CD4-positive, alpha-beta T cell (primary cell): ENCODE measurements at places on chromosomes 3 and 15.

DNA sequence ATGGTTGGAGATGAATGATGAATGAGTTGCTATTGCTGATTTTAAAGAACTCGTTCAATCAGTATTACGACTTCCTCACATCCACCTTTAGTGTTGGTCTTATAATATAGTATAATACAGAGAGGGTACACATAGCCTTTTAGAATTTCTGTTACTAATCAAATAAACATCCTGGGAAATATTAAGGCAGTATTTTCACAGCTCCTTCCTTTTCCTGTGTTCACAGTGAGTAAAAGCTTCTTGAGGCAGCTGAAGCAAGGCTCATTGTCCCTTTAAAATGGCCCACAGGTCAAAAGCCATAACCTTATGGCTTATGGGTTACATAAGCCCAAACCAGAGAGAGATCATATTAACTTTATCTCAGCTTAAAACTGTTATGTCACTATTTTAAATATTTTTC, 1.3 kb upstream of the BTLA start:
- no peak for DNase-seq

- no peak for DNase-seq
These were observed 178.1 kb downstream of the RORA start for GRCh38 chr15:61050844-61051568.

DNA sequence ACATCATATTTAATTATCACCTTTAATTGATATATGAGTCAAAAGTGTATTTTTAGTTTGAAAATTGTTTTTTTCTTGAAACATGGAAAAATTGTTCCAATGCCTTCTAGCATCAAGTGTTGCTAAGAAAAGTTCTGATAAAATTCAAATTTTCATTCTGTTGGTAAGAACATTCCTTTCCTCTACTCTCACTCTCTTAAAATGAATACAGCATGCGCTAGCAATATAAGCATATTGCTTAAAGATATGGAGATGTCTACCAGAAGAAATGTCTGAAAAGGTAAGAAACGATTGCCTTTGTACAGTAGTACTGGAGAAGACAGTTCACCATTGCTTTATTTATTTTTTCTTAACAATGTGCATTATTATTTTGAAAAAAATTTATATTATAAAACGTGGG, 17.6 kb upstream of the ZBTB38 start:
- DNase-seq, result no peak

DNA sequence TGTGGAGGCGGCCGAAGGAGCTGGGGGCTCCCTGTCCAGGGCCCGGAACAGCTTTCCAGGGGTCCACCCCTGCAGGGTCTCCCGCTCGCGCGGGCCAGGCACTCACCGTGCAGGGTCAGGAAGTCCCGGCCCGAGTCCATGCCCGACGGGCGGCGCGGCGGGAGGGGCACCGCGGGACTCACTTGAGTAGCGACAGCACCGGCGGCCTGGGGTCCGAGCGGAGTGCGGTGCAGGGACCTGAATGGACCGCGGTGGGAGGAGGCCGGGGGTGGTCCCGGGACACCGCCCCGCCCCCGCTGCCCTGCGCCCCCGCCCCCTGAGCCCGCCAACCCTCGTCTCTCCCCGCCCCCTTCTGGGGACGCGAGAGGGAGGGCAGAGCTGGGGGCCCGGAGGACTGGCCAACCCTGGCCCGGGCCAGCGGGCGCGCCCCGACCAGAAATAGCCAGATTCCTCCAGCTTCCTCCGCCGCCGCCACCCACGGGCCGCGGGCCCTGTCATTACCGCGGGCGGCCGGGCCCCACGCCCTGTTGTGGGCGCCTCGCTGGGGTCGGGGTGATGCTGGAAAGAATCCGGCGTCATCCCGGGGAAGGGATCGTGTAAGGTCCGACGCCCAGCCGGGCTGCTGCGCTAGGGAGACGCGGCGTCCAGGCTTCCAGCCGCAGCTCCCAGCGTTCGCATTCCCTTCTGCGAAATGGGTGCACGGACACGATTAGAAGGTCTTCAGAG, at the start of gene PLCD1:
TSS of gene PLCD1 (minus strand) at position 243 of the 726 bp plus-strand sequence. CDS start at position 140, 103 bp downstream.
- peak; percentile 17 for DNase-seq

DNA sequence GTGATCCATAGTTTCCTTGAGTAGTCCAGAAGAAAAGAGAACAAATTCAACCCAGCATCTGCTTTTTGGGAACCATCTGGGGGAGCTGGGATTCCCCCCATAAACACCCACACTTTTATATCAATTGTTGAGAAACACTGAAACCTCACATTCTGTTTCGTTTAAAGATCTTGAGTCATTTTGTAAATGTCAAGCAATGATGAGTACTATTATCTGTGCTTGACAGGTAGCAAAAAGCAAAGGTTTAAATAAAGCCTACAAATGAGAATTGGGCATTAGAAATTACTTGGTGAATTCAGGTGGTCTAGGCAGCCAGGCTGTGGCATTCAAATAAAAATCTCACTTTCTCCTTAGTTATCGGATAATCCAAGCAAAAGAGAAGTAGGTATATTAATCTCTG, 75.7 kb downstream of the TMEM266 start:
- no peak for DNase-seq

GRCh38 chr3:151191095-151191494, 11.9 kb downstream of the GPR171 start:
- no peak for DNase-seq

DNA sequence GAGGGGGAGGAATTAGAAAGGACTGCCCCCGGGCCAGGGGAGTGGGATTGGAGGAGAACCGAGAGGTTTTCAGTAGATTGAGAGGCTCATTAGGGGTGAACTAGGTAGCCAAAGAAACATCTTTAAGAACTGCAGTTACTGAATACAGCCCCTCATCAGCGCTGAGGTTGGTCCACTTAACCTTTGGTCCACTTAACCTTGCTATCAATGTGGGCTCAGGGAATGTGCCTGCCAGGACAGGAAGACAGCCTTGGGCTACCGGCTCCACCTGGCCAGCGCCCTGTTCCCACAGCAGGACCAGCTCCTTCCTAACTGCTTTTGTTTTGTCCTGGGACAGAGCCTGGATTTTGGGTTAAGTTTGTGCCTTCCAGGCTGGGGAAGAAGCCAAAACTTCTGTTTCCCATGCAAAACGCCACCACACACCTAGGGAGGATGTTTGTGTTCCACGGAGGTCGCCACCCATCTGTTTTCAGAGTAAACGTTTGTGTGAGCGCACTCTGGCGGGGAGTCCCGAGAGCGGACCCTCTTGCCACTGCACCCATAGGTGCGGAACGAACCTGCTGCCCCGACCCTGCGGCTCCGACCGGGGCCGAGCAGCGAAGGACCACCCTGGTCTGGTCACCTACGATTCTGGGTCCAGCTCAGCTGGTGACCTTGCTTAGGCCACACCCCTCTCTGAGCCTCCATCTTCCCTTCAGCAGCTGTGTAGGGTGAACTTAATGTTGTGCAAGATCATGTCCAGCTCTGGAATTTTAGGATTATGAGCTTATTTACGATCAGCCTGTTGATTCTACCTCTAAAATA, 107.4 kb downstream of the VGLL4 start:
- DNase-seq, result no peak
